ENCODE measurements at places on chromosomes 6 and 20.

DNA sequence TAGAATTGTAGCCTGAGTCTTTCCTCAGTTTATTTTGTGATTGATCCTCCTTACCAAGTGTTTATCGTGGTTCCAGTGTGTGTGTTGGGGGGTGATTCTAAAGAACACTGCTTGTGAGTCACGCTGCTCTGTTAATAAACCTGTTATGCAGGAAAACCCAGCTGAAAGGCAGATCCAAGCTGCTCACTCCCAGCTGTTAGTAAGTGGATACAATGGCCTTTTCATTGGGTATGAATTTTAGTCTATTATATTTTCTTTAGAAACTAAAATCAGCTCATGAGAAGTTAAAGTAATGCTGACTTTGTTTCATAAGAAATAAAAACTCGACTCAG, 12.2 kb upstream of the DSTN start:
- DNase-seq: peak; percentile 46

DNA sequence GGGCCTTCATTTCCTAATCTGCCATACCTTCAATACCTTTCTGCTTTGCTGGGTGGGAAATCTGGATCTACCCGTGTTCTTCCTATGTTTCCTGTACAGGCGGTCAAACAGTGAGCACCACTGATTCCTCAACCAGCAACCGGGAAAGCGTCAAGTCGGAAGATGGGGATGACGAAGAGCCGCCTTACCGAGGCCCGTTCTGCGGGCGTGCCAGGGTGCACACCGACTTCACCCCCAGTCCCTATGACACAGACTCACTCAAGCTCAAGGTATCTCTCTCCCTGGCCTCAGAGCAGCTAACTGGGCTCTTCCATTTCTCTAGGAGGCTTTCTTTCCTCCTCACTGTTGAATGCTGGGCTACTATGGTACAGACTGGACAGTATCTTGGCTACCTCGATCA, 190.1 kb downstream of the SASH1 start:
- no peak for DNase-seq

DNA sequence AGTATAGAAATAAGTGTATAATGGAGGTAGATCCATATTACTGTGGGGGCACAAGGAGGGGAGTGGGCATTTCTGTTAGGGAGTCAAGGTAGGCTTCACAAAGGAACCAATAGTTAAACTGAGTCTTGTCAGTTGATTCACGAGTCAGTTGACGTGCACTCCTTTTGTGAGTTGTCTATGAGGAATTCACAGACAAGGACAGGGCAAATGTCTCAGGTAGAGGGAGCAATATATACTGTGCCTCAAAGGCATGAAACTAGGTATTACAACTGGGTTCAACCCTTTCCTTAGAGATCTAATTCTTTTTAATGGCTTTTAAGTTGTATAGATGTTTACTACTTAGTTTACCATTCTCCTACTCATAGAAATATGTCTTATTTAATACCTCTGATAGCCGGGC, 11.0 kb downstream of the TMEM14C start:
- DNase-seq: no peak

DNA sequence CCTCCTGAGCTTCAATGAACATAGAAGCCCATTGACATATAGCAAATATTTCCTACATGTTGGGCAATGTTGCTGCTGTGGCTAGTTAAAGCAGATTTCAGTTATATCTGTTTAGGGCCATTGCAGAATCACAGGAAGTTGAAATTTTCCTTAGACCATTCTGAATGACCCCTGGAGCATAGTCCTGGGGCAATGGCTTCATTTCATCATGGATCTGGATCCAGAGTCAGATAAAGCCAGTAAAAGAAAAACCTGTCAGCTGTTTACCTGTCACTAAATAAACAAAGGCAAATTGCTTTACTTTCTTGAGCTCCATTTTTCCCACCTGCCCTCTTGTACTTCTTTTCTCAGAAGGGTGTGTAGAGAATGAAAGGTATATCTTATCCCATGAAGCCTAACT, 494.0 kb upstream of the MAP3K7 start:
- no peak for DNase-seq

DNA sequence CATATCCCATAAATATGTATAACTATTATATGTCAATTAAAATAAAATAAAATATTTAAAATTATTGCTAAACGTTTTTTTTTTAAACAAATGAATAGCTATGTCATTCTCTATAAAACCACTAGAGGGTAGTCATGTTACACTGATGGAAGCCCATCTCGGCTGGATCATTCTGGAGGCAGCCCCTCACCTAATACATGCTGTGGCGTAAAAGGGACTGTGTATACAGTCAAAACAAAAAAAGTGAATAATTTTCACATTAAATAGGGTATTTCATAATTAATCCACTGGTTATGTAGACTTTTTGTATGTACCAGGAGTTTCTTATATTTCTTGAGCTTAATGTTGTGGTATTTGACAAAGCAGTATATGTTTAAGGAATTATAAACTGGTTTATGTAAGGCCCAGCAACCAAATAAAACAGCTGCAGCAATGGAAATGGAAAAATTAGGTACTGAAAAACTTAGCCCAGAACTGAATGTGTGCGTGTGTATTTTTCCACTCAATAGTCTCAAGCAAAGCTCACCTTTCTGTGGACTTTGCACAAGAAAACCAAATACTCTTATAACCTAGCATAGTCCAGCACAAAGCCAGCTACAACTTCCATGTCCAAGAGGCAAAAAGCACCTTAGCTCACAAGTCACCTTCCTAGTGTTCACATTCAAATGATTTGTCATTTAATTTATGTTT, 81.7 kb downstream of the COL9A1 start:
- DNase-seq: peak; percentile 47

GRCh38 chr20:46324960-46325703, 16.8 kb upstream of the CDH22 start:
- DNase-seq: peak; percentile 42

GRCh38 chr6:29968130-29968529, 25.8 kb downstream of the HLA-A start:
- no peak for DNase-seq

GRCh38 chr6:166558156-166559005, 28.1 kb downstream of the RAMACL start:
- DNase-seq: no peak

- DNase-seq: no peak
Observed at GRCh38 chr20:4703281-4703676, 18.4 kb upstream of the PRND start.

DNA sequence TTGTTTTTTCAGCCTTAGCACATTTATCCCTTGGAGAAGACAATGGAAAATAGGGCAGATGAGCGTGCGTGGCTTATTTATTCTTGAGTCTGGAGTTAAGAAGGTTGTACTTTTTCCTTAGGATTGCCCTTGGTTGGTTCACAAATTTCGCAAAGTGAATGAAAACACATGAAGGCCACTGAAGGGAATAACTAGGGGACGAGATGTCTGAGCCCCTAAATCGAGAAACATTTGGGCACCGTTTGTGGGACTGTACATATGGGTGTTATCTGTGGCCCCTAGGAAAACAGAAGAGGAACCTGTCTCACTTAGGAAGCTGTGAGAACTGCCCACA, 19.4 kb upstream of the TRIM27 start:
- no peak for DNase-seq

GRCh38 chr6:33912195-33912594, 108.4 kb upstream of the MLN start:
- no peak for DNase-seq

GRCh38 chr6:41697861-41698781, 37.3 kb downstream of the TFEB start:
- peak; percentile 69 for DNase-seq

DNA sequence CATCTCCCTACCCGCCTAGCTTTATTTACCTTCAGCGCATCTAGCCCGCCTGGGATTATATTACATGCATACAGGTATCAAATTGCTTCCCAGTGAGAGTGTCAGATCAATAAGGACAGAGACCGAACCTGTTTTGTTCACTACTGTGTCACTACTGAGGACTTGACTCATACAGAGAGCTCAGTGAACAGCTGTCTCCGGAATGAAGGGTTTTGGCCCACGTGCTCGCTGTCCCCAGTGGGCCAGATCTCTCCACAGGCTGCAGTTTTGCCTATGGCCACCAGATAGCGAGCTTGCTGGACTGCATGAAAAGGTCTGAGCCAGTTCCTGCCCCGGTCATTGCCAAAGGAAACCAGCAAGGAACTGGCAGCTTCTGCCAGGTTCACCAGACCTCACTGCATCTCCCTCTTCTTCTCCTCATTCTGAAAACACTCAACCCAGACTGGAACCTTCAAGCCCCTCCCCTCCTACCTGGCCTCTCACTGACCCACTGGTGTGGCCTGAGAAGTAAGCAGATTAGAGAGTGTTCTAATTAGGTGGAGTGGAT, 150.8 kb downstream of the ZMYND8 start:
- peak; percentile 87 for DNase-seq

GRCh38 chr20:49635166-49635565, 67.2 kb upstream of the PTGIS start:
- DNase-seq: no peak

- no peak for DNase-seq
Observed at GRCh38 chr6:166614589-166614988, 12.5 kb downstream of the RPS6KA2 start.

DNA sequence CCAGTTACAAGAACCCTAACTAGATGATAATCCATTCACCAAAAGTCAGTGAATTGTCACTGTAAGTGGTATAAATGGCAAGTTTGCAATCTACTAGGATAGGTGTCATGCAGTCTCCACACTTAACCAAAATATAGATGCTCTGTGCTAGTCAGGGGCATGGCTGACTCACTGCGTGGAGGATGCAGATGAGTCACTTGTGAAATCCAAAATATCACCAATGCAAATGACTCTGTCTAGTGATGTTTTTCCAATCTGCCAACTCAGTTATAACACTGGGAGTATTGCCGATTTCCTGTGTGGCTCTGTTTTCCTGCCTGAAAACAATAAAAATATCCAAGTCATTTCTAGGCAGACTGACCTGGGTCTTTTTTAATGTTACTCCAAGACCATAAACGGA, 47.8 kb upstream of the NRSN1 start:
- peak; percentile 44 for DNase-seq

- no peak for DNase-seq
Observed at GRCh38 chr6:39102821-39103136, 12.2 kb downstream of the SAYSD1 start.

DNA sequence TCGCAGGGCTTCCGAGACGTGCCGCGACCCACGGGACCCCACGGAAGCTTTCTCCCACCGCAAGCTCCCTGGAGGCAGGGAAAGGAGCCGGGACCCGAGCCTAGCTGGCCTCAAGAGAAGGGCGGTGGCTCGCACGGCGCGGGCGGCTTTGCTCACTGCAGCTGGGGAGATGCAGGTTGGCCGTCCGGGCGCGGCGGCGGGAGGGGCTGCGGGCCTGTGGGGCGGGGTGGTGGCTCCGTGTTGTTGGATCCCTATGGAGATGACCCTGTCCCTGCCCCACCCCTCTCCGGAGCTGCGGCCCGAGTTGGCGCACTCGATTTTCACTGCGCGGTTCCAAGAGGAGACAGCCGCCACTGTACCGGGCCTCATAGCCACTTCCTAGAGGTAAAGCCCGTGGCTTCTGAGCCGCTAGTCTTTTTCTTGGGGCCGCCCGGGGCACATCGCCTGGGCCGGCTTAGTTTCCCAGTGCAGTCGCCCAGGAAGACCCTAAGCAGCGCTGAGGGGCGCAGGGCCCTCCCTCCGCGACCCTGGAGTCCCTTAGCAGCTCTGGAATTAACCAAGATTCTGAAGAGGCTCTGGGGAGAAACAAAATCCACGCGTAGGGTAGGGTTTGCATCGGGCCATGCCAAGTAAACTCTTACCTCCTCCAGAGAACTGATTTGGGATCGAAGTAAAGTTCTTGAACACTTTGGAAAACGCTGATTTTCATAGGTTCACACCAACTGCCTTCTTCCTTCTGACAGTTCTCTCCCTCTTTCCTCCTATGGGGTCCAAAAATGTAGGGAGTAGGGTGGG, at the start of gene ECT2L:
TSS of gene ECT2L (plus strand) at position 279 of the 795 bp plus-strand sequence. CDS start 17,188 bp downstream, outside the sequence.
- peak; percentile 89 for DNase-seq

DNA sequence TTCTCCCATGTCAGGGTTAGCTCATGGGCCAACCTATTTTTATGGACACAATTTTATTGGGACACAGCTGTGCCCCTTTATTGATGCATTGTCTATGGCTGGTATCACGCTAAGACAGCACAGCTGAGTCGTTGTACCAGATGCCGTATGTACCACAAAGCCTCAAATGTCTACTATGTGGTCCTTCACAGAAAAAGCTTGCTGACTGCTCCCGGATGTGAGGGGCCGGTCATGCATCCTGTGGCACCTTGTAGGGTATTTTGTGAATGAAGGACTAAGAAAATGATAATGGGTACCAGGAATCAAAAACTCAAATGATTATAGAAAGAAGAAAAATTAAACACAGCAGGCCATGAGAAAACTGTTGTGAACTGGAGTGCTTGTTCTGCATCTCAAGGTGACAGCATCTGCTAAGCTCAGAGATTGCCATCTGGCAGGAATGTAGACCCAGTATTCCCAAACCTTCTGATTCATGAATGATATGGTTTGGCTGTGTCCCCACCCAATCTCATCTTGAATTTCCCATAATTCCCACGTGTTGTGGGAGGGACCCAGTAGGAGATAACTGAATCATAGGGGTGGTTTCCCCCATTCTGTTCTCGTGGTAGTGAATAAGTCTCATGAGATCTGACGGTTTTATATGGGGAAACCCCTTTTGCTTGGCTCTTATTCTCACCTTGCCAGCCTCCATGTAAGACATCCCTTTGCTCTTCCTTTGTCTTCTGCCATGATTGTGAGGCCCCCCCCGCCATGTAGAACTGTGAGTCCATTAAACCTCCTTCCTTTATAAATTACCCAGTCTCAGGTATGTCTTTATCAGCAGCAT, 248.5 kb downstream of the TSHZ2 start:
- DNase-seq: no peak

GRCh38 chr20:21251278-21251677, 51.9 kb upstream of the XRN2 start:
- no peak for DNase-seq

DNA sequence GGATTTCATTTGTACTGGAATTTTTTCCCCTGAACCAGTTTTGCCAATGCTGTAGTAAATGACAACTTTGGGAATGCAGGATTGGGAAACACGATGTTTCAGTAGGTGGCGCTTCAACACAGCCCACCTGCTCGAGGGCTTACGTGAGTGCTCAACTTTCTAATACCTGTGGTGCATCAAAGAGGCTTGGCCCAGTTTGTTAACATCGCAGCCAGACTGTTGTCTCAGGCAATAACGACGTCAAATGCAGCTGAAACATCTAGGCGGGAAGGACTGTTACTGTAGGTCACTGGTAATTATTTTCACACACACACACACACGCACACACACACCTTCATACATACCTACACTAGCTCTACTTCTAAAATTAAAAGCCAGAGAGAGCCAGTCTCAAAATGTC, 815.5 kb upstream of the SLC35B3 start:
- peak; percentile 13 for DNase-seq

DNA sequence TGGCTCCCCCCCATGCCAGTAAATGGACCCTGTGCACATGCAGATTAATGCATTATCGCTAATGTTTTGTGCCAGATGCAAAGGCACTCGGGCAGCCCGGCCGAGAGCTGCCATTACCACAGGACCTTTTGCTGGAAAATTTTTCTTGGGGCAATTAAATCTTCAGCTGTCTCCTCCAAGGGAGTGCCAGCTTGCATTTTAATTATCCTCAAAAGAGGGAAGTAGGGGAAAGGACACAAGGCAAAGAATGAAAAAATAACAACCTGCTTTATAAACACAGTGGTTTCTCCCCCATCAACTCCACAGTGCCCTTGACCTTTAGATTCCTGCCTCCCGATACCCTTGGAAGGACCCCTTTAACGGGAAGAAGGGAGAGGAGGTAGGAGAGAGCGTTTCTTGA, 48.2 kb downstream of the PDYN start:
- no peak for DNase-seq

GRCh38 chr6:56862415-56863175, 92.3 kb upstream of the BEND6 start:
- peak; percentile 18 for DNase-seq

Data from AG20443 (cell line).